C1 segment of cervical spinal cord (tissue), 14 donors: ENCODE measurements at places on chromosomes 5 and 9.
A peak's percentile ranks its signal among the peaks of the same experiment; 100 is the strongest.

GRCh38 chr5:149239917-149240316 lies 31.7 kb upstream of the AFAP1L1 start:
- no peak for DNase-seq

DNA sequence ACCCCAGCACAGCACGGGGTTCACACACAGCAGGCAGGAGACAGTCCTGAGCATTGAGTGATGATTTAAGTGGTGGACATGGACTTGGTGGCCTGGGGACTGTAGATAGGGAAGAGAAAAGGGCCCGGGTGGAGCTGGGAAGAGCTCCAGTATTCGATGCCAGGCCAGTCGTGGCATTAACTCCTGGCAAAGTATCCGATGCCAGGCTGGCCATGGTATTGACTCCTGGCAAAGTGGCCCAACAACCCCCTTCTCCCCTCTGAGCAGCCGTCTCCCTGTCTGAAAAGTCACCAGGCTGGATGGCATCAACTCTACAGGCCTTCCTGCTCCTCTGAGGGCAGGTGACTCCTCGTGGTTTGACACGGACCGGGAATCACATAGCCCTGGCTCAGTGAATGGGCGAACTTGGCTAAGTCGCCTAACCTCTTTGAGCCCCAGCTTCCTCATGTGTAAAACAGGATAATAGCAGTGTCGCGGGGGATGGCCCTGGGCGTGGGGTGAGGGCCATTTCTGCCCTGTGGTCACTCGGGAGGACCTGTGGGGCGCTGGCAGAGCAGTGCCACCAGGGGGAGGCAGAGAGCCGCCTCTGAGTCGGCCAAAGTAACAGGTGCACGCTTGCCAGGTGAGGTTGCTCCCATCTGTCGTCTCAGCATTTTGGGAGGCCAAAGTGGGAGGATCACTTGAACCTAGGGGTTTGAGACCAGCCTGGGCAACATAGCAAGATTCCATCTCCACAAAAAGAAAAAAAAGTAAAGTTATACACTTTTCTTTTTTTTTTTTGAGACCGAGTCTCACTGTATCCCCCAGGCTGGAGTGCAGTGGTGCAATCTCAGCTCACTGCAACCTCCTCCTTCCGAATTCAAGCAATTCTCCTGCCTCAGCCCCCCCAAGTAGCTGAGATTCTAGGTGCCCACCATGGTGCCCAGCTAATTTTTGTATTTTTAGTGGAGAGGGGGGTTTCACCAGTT lies 5.7 kb upstream of the SEC16A start:
- DNase-seq: peak; percentile 30

DNA sequence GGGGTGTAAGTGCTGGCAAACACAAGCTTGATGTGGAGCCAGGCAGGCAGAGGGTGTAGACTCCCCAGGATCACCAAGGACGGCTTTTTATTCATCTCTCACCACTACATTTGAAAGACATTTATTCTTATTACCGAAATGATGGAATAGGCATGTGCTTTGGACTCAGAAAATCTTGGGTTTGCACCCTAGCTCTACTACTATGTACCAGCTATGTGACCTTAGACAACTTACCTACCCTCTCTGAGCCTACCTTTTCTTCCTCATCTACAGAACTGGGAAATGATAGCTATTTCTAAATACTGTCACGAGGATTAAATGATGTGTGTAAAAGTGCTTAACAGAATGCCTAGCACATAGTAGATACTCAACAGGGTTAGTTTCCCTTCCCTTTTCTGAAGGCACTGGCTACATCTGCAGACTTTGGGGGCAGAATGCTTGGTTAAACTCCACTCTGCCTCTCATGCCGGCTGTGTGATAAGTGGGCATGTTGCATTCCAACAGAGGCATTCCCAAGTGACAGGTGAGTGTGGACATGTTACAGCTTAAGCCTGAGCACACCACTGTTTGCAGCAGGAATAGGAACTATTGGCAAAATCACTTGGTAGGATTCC lies 94.8 kb downstream of the SLC1A3 start:
- no peak for DNase-seq

DNA sequence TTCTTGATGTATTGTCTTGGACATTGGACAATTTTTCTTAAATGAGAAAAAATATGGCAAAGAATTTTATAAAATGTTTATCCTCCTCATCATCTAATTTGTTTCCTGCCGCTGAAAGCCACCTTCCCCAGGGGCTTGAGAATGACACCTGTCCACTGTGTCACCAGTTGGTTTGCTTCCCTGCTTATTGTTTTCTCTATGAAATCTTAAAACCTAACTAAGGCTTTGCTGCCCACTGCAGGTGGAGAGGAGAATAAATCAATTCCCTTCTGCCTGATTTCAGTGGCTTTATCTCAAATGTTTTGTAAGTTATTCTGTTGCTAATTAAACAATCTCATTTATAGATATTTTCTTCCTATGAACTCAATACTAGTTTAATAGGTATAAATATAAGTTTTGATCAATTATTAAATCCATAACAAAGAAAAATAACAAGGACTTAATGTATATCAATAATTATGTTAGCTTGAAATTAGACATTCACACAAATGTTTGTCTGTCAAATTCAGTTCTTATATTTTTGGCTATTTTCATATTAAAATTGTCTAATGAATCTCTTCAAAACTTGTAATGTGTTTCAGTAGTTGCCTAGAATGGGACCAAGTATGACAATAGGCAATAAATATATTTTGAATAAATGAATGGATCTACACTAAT lies 822.5 kb downstream of the PTPRD start:
- no peak for DNase-seq

DNA sequence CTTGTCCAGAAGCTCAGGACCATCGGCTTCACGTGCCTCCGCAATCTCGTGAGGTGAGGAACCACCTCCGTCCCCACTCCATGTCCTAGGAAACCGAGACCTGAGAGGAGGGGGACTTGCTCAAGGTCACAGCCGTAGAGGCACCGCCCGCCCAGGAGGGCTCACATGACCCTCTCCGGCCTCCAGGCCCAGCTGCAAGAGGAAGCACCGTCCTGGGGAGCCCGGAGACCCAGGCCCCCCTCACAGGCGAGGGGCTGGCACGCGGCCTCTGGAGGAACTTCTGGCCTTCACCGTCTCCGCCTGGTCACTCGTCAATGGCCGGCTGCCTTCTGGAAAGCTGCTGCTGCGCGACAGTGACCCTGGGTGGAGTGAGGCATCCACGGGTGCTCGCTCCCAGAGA lies 24.2 kb downstream of the FAM78A start:
- no peak for DNase-seq

GRCh38 chr5:44275908-44276307 lies 113.3 kb downstream of the FGF10 start:
- DNase-seq: no peak

- DNase-seq: no peak
These were observed 85.6 kb downstream of the CDH18 start for GRCh38 chr5:19902316-19902934.

GRCh38 chr9:100700689-100701318 lies 122.9 kb downstream of the CAVIN4 start:
- no peak for DNase-seq

DNA sequence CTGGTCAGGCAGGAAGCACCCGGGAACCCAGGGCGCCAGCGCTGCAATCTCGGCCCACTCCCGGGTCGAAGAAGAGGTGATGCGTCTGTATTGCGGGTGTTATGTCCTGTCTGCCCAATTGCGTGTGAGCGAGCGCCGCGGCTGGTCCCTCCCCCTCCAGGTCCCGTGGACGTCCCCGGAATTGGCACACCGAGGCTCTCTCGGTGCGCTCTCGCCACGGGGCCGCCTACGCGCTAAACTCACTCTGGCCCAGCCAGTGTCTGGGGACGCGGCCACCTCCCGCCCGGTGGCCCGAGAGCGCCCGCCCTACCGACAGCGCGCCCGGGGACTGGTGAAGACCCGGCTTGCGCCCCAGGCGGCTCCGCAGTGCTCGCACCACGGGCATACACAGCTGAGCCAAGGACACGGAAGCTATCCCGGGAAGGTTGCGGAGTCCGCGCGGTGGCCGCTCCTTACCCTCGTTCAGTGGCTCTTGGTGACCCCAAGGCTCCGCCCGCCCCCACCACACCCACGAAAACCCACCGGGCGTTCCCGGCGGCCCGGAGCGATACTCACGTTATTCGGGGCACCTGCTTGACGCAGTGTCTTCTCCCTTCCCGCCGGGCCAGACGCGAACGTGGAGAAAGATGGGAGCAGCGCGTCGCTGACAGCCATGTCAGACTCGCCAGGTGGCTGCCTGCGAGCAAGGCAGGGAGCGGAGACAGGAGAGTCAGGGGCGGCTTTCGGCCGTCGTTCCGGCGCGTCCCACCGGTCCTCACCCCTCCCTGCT lies 1.0 kb downstream of the KLF4 start:
- no peak for DNase-seq

GRCh38 chr5:55993013-55993412 lies 1.8 kb downstream of the IL6ST start:
- no peak for DNase-seq

GRCh38 chr9:130884542-130885483 lies 11.8 kb downstream of the QRFP start:
- DNase-seq: peak; percentile 48

DNA sequence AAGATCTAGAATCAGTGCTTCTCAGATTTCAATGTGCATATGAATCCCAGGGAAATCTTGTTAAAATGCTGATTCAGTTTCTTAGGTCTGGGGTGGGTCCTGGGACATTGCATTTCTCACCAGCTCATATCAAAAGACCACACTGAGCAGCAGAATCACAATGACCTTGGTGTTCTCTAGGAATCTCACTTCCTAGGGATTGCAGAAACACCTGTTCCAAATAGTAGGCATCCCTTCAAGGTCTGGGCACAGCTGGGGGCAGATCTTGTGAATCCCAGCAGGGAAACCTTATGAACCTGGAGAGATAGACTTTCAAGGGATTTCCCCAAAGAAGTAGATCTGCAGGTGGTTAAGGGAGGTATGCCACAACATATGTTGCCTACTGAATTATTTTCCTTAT lies 8.9 kb upstream of the GARNL3 start:
- no peak for DNase-seq

GRCh38 chr5:135265497-135266302 lies 133.3 kb downstream of the MACROH2A1 start:
- no peak for DNase-seq

DNA sequence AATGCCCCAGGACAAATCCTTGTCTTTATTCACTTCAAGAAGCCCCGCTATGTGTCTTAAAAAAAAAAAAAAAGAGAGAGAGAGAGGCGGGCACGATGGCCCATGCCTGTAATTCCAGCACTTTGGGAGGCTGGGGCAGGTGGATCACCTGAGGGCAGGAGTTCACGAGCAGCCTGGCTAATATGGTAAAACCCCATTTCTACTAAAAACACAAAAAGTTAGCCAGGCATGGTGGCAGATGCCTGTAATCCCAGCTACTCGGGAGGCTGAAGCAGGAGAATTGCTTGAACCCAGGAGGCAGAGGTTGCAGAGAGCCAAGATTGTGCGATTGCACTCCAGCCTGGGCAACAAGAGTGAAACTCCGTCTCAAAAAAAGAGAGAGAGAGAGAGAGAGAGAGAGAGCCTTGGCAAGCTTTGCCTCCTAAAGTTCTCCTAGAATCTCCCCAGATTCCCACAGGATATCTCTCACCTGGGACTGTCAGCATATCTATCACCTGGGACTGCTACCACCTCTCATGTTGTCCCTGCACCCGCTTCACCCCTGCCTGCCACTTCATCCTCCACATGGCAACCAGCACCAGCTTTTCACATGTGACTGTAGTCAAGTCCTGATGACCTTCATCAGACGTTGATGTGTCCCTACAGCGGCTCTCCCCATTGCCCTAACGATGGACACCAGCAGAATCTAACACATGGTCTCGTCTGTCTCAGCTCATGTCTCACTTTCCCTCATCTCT lies 5.8 kb downstream of the ITK start:
- DNase-seq: no peak

DNA sequence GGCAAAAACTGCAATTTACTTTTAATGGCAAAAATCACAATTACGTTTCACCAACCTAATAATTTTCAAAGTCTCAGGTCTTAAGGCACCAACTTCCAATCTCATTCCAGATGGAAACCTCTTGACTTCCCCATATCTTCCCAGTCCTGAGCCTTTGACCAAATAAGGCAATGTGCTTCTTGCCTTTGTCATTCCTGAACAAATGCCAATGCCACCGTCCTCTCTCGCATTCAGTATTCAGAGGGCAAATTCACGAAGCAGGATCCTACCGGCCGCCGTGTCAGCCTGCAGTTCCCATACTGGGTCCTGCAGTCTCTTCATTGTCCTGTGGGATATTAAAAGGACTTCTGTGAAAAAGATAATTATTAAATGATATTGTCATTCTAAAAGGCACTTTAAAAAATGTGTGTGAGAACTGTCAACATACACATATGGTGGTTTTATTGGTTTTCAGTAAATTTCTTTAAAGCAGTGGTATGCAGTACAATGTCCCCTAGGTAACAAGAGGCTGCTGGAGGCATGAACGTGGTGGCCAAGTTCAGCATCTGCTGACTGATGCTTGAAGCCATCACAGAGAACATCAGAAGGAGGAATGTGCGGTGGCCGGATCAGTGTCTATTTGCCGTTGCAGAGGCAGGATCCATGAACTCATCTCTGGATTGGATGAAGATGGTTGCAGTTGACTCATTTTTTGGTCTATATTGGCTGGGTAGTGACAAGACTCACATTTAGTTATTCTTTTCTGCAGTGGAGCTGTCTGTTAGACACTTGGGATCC lies 101.4 kb upstream of the IRX4 start:
- no peak for DNase-seq

- DNase-seq: no peak
These were observed 110.0 kb downstream of the SLC28A3 start for GRCh38 chr9:84230355-84231145.

DNA sequence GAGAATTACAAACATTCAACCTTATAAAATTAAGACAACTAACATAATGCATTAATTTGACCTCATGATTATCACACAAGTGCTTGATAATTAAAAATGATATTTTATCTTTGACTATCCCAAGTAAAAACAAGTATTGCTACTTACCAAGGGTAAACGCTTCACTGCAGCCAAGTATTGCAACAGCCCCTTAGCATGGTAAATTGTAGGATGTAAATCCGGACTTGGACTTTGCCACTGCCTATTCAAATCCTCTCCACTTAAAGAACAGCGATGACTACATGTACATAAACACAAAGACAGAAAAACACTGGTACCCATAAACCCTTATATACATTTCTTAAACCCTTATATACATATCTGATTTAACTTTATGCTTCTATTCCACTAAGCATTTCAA lies 155.1 kb downstream of the AGTPBP1 start:
- no peak for DNase-seq

DNA sequence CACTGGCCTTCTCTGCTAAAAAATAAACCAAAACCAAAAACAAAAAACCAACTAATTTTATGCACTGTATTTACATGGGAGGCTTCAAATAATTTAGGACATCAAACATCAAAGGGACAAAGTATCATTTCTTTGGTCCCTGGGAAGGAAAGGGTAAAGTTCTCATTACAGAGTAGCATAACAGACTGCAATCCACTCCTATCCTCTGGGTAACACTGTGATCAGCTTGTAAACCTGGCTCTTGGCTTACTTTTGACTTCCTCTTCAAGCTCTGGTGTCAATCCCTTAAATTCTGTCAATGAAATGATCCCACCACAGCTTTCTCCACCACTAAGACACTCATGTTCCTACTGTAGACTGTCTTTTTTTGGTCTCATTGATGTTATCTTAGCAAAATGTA lies 69.8 kb upstream of the VCAN start:
- DNase-seq: no peak
